ENCODE measurements at places on chromosomes 13 and 19.
A peak's percentile ranks its signal among the peaks of the same experiment; 100 is the strongest.

GRCh38 chr19:16895467-16896145 is 6.8 kb downstream of the F2RL3 start:
- no peak for DNase-seq

- peak; percentile 90 for DNase-seq
These were observed 50.4 kb downstream of the MYO9B start for GRCh38 chr19:17125728-17126677.

GRCh38 chr19:48858984-48859710 is 9.3 kb downstream of the PLEKHA4 start:
- DNase-seq: peak; percentile 61

GRCh38 chr13:51590231-51590970 is 6.1 kb downstream of the WDFY2 start:
- DNase-seq: no peak

GRCh38 chr13:79812070-79812850 is 331.3 kb downstream of the NDFIP2 start:
- no peak for DNase-seq

DNA sequence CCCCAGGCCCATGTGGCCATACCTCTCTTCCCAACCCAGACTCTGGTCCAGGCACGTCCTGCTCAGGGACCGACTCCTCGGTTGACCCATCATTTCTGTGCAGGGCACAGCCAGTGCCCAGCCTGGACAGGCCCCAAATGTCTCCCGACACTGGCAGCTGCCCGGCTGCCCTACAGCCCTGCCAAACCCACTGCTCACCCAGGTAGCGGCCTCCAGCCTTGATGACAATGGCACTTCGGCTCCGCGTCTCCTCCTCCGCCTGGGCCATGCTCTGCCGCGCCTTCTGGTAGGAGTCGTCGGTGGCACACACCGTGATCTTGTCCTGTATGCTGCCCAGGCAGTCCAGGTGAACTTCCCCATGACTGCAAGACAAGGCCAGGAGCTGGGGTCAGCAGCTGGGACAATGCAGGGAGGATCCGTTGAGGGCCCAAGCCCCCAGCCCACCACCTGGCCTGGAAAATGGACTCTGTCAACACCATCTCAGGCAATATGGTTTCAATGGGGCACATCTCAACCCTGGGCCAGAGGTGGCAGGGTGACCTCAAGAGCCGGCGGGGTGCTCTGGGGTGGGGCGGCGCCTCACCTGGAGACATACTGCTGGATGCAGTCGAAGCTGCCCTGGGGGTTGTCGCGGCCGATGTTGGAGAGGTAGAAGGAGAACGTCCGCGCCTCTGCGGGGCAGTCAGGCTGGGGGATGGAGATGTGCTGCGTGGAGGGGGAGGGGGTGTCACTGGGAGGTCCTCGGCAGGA is 27.5 kb upstream of the ISYNA1 start:
- no peak for DNase-seq

All from T-helper 2 cell (primary cell).